ENCODE measurements at places on chromosomes 6 and 20. TPM values are rescaled to one million over a fixed set of nuclear protein-coding genes. Genes with fewer than 3 reads are reported as not detected.

The FAM217A gene
- not detected for total RNA-seq

The ASIP gene
- total RNA-seq: not detected

The MRPS18B gene
- 53.0 TPM for total RNA-seq

The KCNK5 gene
- under 0.01 TPM for total RNA-seq

The GATA5 gene
- not detected for total RNA-seq

The TRIM31 gene
- not detected for total RNA-seq

The TFAP2A gene
- total RNA-seq: not detected

The EPPIN gene
- not detected for total RNA-seq

The ULBP2 gene
- total RNA-seq: 5.3 TPM

The DYNLT2 gene
- total RNA-seq: 2.0 TPM

The LAMP5 gene
- 12.6 TPM for total RNA-seq

The MCCD1 gene
- not detected for total RNA-seq

The SCGN gene
- 30.2 TPM for total RNA-seq

The OOEP gene
- not detected for total RNA-seq

The HMGN4 gene
- 73.4 TPM for total RNA-seq

The RPP40 gene
- total RNA-seq: 17.1 TPM

The ERVFRD-1 gene
- not detected for total RNA-seq

The CD83 gene
- total RNA-seq: 23.6 TPM

The SLC18B1 gene
- total RNA-seq: 17.5 TPM

The MAPK13 gene
- total RNA-seq: 1.2 TPM

The ZC3H12D gene
- total RNA-seq: 0.41 TPM

The SRSF12 gene
- total RNA-seq: 36.7 TPM

The LINC00237 gene
- total RNA-seq: 0.82 TPM

The SLC22A2 gene
- total RNA-seq: 0.82 TPM

The DNAAF9 gene
- 31.4 TPM for total RNA-seq

The PMEPA1 gene
- 6.1 TPM for total RNA-seq

The SLC22A1 gene
- not detected for total RNA-seq

The TENT5A gene
- total RNA-seq: 4.1 TPM

The ZSCAN23 gene
- total RNA-seq: 11.0 TPM

The EFCAB8 gene
- not detected for total RNA-seq

The SYNE1 gene
- 137 TPM for total RNA-seq

The CFAP206 gene
- 2.0 TPM for total RNA-seq

The ABRACL gene
- 55.4 TPM for total RNA-seq

The CFB gene
- total RNA-seq: 0.82 TPM

The CNBD2 gene
- total RNA-seq: 1.6 TPM

The NOTCH4 gene
- 5.3 TPM for total RNA-seq

The ENPP1 gene
- 0.41 TPM for total RNA-seq

The GPR6 gene
- 7.3 TPM for total RNA-seq

The NR2E1 gene
- 6.1 TPM for total RNA-seq

The FAM209B gene
- not detected for total RNA-seq

The LGSN gene
- 0.82 TPM for total RNA-seq

The GHRH gene
- not detected for total RNA-seq

The MROH8 gene
- 5.3 TPM for total RNA-seq

The COL11A2 gene
- total RNA-seq: 1.2 TPM

The C20orf144 gene
- total RNA-seq: 0.41 TPM

The SLC32A1 gene
- total RNA-seq: 7.7 TPM

The RNF146 gene
- 121 TPM for total RNA-seq

The CENPQ gene
- total RNA-seq: 4.5 TPM

The LAMA4 gene
- total RNA-seq: 24.1 TPM

The PAK5 gene
- total RNA-seq: 33.0 TPM

The MARCKS gene
- total RNA-seq: 498 TPM

The BPIFB1 gene
- not detected for total RNA-seq

The FBXO5 gene
- 8.6 TPM for total RNA-seq

The TNNC2 gene
- not detected for total RNA-seq

The MTFR2 gene
- total RNA-seq: 0.41 TPM

The CLPSL1 gene
- not detected for total RNA-seq

The UNC5CL gene
- total RNA-seq: under 0.01 TPM
